ENCODE measurements at places on chromosomes 5 and 9.

DNA sequence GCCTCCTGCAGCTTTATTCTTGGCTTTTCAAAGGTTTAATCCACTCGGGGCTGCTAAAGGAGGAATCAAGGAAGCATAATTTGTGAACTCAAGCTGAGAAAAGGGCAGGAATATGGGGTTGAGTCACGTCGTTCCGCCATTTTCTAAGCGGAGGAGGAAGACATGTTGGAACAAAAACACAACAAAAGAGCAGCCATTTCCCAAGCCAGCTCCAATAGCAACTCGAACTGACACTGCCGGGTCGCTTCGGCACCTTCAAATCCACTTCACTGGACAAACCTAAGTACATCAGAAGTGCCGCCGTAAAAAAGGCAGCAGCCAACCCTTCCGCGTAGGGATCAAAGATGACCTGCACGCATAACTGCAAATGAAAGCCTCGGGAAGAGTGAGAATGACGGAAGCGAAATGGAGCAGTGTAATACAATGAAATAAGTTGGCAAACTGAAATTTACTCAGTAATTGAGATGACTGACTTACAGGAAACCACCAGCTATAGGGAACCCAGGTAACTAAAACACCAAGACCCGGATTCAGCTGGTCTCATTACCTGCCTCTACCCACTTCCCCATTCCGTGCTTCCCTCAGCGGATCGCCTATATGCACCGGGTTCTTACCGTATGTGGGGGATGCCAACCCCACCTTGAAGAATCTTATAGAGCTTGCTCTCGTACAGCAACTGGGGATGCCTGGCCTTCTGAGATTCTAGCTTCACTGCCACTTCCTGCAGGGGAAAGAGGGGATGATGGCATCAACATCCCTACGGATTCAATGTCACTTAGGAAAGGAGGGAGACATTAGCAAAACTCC is 1.6 kb downstream of the CSNK1A1 start:
- peak; percentile 59 for DNase-seq

DNA sequence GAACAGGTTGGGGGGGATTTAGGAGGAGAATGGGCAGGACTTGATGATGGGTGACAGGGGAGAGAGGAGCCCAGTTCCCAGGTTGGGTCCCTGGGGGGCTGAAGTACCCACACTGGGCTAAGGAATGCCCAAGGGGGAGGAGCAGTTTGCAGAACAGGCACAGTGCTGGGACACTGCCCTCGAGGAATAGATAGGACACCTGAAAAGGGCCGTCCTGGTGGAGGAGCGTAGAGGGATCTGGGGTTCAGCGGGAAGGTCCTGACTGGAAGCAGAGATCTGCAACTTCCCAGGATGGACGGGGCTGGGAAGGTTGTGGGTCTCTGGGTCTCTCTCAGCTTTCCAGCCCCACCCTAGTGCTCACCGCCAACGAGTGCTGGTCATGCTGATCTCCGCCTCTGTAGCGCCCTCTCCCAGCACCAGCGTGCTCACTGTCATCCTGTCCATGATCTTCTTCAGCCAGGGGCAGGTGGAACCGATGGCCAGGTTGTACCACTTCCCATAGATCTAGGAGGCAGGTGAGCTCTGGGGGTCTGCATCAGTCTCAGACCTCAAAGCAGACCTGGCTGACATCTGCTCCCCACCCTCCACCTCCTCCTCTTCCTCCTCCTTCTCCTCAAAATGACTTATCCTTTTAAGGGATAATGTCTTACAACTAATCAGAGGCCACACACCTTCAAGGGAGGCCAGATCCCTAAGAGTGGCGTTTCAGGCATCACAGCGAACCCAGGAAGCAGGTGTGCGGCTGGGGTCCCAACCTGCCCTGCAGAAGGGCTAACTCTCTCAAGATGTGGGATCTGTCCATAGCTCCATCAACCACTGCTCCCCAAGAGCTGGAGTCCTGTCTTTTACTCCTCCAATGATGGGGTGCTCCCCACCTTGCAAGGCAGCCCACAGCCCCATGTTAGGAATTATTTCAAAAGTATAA is 1.6 kb downstream of the AMBP start:
- DNase-seq: no peak

GRCh38 chr5:60517094-60517694 is 182.8 kb downstream of the DEPDC1B start:
- DNase-seq: no peak

DNA sequence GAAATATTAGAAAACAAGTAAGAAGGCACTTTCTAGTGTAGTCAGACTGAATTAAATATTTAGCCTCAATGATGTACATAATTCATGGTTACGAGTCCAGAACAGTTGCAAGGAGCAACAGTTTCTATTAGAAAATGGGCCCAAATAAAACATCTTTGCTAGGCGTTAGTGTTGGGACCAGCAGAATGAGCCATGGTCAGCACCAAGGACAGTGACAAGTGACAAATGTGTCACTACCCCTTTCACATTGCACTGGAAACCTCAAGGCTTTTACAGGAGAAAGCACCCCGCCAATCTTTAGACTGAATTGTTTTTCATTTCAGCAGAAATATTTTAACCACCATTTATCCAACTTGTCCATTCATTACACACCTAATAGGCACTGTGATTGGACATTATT is 301.3 kb upstream of the ADCY2 start:
- no peak for DNase-seq

DNA sequence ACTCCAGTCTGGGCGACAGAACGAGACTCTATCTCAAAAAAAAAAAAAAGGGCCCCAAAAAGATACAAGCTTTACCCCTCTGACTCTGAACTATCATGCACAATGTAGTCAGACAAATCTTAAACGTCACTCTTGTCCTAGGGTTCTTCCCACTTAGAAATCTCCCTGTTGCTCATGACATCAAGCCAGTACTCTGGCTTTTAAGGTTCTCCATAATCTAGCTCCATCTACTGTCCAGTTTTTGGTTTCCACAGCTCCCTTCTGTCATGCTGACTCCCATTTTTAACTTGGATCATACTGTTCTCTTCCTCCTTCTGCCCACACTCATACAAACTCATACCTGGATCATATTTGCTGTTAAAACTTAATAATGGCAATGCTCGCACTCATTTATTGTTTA is 156.7 kb upstream of the TLX3 start:
- DNase-seq: peak; percentile 39

DNA sequence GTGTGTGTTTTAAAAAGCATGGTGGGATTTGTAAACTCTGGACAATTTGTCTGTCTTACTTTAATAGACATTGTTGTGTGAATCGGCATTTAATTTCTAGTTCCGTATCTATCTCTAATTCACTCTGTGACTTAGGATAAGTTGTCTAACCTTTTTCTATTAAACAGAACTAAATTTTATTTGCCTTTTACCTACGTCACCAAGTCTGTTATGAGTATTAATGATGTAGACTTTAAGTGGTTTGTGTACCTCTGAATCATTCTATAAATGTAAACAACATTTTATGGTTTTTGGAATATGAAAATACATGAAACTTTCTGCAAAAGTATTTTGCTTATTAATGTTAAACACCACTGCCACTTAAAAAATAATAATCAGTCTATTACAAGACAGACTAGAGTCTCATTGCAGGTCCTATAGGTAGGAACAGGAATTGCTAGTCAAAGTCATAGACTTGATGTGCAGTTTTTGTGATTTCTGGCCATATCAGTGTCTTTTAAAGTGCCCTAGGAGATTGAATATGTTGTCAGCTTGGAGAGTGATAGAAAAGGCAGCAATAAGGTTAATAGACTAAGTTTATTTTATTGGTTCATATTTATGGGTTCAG is 5.6 kb downstream of the RBM27 start:
- no peak for DNase-seq

GRCh38 chr5:32339198-32339597 is 26.5 kb upstream of the MTMR12 start:
- peak; percentile 31 for DNase-seq

GRCh38 chr9:94672811-94673487 is 33.6 kb upstream of the FBP1 start:
- peak; percentile 89 for DNase-seq

DNA sequence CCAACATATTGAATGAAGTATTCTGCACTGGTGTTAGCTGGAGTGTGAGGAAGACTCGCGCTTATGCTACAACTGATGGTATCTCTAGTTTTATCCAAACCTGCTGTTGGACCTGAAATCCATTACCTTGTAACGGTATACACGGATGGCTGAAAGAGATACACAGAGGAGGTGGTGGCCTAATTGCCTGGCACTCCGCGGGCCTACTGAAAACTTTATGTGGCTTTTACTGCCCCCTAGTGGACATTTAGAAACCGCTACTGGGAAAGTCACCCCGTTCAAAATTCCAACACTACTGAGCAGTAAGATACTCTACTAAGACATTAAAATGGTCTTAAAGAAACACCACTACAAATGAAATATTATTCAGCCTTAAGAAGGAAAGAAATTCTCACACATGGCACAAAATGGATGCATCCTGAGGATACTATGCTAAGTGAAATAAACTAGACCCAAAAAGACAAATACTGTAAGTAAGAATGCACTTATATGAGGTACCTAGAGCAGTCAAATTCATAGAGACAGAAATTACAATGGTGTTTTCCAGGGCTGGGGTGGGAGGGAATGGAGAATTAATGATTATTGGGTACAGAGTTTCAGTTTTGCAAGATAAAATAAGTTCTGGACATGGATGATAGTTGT is 100.4 kb downstream of the TTLL11 start:
- DNase-seq: peak; percentile 77

GRCh38 chr9:91340395-91340967 is 21.2 kb downstream of the AUH start:
- no peak for DNase-seq

DNA sequence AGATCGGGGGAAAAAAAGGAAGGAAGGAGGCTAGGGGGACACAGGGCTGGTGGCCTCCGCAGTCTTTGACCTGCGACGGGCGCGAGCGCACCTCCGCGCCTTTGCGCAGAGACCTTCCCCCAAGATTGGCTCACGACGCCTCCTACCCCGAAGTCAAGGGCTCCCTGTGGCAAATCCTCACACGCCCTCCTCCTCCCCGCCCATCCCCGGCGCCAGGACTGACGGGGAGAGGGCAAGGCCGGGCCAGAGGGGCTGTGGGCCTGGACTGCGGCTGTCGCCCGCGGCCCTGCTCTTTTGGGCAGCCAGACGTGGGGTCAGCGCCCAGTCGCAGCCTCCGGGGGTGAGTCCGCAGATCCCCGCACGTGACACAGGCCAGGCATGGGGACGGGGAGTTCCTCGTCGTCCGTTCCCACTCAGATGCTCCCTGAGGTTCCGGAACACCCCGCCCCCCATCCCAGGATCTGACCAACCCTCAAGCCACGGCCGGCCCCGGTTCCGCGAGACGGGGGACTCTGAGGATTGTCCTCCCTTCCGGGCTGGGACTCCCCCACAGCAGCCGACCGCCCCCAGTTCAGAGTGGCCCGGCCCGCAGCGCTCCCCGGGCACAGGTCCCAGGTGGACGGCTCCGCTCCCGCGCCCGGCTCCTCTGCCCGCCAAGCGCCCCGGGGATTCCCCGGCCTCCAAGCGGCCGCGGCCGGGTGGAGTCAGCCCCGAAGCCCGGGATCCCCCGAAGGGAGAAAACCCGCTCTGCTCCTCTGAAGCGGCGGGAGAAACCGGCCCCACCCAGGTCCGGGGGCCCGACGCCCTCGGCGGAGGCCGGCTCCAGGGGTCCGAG is 543 bp upstream of the ANKRD33B start:
- peak; percentile 61 for DNase-seq

- DNase-seq: no peak
Measured at GRCh38 chr9:1707291-1707690, 307.9 kb upstream of the SMARCA2 start.

- no peak for DNase-seq
Measured at GRCh38 chr5:149519601-149520000, 31.6 kb downstream of the CSNK1A1 start.

- DNase-seq: peak; percentile 89
Measured at GRCh38 chr5:65624571-65625555, at the start of the genes SHLD3 and TRAPPC13. SHLD3 (plus strand) TSS chr5:65625027; CDS start chr5:65629588, 4,561 bp downstream. TRAPPC13 (plus strand) TSS chr5:65625027; CDS start chr5:65625061, 34 bp downstream.

DNA sequence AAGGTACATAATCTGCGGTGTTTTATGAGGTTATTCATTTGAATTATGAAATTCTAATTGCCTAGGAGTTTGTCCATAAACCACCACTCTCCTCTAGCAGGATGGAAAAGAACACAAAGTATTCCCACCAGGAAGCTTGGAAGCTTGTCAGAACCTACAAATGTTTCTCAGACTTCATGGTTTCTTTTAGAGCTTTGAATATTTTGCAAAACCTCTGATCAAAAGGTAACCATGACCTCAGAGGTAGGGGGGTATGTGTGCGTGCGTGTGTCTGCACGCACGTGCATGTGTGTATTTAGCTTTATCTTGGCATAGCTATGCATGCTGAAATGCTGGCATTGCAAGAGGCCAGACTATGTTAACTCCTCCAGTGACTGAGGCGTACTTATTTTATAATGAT is 847.0 kb downstream of the TLE1 start:
- peak; percentile 2 for DNase-seq

- DNase-seq: no peak
Measured at GRCh38 chr5:58040044-58040443, 419.8 kb downstream of the PLK2 start.

DNA sequence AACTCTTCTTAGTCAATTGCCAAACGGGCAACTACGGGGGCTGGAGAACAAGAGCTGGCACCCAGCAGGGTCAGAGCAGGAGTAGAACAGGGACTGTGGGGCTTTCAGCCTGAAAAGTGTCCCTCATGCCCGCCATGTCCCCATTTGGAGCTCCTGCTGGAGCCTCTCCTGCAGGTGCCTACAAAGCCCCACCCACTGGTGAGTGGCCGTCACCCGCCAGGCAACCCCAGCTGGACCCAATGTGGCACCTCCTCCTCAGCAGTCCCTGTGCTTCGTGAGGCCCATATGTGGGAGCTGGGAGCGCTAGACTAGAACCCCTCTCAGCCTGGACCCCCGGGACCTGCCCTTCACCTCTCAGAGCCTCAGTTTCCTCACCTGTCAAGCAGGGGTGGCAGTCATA is 40.9 kb downstream of the VAV2 start:
- DNase-seq: no peak

- no peak for DNase-seq
Measured at GRCh38 chr5:118647587-118647986, 340.8 kb downstream of the DTWD2 start.

- DNase-seq: no peak
Measured at GRCh38 chr9:93654351-93654961, 78.1 kb downstream of the PHF2 start.

DNA sequence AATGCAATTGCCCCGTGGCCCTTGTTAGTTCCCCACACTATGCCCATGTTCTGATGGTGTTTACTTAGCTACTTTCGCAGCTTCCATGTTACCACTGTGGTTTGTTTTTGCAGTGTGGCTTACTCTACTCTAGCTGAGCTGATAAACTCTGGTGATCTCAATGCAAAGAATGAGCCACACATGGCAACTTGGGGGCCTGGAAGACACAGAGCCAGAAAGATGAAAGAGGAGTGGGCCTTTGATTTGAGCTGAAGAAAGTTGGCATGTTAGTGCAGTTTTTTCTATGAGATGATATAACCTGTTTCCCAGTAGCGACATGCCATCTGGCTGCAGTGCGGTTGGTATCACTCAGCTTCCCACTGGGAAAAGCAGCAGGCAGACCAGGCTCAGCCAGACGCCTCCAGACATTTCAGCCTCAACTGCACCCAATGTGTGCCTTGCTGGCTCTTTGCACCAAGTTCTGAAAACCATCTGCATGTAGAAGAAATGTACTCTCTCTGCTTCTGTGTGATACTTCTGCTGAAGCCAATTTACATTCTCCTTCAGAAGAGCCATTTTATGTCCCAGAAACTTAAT is 329.4 kb downstream of the ARHGEF28 start:
- DNase-seq: no peak

All from EL (cell line).